ENCODE measurements at places on chromosomes 6 and 20.

- H3K4me1 ChIP-seq: no peaks in the 10 kb centered on the region
- H3K36me3 ChIP-seq: no peaks in the 10 kb centered on the region
- H3K4me3 ChIP-seq: no peak overlapping the region
- DNase-seq: no peak
Measured at GRCh38 chr6:4295783-4296155, 160.4 kb upstream of the ECI2 start.

DNA sequence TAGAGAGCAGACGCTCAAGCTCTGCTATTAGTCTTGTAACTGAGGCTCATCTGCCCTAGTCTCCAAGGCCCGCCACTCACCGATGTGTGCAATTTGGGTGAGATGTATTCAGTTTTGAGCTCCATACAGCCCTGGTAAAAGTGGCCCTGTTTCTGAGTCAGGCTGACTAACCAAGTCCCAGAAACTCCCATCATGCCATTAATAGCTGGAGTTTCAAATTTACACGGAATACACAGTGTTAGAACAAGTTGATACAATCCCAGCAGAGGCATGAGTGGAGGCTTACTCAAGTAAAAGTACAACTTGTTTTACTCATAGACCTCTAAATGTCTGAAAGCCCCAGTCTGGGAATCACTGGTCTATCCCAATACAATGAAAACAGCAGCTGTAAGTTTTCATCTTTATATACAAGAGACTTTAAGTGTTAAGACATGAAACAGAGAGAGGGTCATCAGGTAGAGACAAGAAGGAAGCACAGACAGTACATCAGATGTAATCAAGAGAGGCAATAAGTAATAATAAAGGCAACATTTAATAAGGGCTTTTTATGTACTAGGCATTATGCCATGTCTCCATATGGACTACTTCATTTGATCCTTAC is 42.4 kb downstream of the RTN4IP1 start:
- H3K4me1 ChIP-seq: no peaks in the 10 kb centered on the region
- H3K4me3 ChIP-seq: no peak overlapping the region
- H3K36me3 ChIP-seq: peaks cover 28% of the 10 kb centered on the region
- no peaks in the 10 kb centered on the region for H3K27me3 ChIP-seq

- no peak for DNase-seq
- peaks cover 3% of the 10 kb centered on the region for H3K36me3 ChIP-seq
- H3K27ac ChIP-seq: no peak overlapping the region
- H3K27me3 ChIP-seq: no peaks in the 10 kb centered on the region
Measured at GRCh38 chr20:16363506-16364319, 209.5 kb downstream of the KIF16B start.

GRCh38 chr20:49549801-49550551 is 18.0 kb downstream of the PTGIS start:
- no peak overlapping the region for H3K27ac ChIP-seq
- H3K4me1 ChIP-seq: no peaks in the 10 kb centered on the region
- H3K4me3 ChIP-seq: no peak overlapping the region
- no peak for DNase-seq

GRCh38 chr6:100724222-100724621 is 156.9 kb downstream of the ASCC3 start:
- H3K36me3 ChIP-seq: peaks cover 2% of the 10 kb centered on the region
- H3K4me1 ChIP-seq: no peaks in the 10 kb centered on the region
- no peak overlapping the region for H3K27ac ChIP-seq

All from thymus (tissue), 14 donors.